ENCODE measurements at places on chromosomes 2 and 18.

GRCh38 chr18:58298251-58299134 is 254.5 kb downstream of the NEDD4L start:
- DNase-seq: no peak

DNA sequence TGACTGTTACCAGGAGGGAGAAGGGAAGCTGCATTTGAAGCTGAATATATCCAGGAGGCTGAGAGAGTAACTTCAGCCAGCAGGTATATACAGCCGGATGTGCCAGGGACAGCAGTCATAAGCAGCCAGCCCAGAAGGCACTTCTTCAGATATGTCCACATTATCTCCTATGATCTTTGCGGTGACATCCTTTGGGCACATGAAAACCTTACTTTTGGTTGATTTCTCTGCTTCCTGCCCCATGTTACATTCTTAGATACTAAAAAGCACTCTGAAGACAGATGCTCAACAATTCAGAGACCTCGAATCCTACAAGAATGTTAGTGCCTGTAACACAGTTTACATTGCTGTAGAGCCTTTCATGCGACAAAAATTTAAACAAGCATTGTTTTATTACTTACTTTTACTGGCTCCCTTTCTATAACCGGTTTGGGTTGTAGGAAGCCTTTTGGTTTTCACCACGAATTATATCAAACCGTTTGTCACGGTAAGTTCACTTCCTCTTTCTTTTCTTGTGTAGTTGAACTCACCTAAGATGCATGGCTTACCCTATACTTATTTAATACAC is 50.3 kb upstream of the TLK1 start:
- no peak for DNase-seq

- DNase-seq: no peak
These were observed 1.6 kb downstream of the DNAH7 start for GRCh38 chr2:196067088-196067382.

- no peak for DNase-seq
These were observed 59.9 kb downstream of the ABCB11 start for GRCh38 chr2:168971261-168971660.

DNA sequence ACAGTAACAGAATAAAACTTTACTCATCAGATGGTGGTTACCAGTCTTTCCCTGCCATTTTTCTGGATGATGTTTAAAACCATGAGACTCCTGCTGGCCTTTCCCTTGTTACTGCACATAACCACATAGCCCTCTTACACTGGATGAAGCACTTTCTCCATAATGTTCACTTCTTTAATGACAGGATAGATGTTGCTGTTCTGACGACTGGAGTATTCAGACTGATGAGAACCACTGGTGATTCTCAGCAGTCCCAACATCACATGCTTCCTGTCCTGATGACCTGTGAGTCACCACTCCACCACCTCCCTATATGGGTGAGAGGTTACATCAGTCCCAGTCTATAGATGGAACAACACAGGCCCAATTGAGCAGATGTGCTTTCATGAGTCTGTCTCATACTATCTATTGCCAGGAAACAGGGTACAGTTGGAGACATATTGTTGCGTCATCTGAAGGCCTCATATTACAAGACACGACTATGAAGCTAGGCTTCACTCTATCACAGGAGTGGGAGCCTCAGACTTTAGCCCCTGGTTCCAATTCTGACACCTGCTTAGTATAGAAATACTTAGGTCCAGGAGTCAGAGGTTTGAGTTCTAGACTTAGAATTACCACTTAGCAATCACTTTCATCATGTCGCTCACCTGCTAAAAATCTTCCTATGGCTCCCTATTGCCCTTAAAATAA is 145.7 kb upstream of the KLF7 start:
- no peak for DNase-seq

- no peak for DNase-seq
These were observed 278.3 kb downstream of the RBM43 start for GRCh38 chr2:150983314-150983897.

DNA sequence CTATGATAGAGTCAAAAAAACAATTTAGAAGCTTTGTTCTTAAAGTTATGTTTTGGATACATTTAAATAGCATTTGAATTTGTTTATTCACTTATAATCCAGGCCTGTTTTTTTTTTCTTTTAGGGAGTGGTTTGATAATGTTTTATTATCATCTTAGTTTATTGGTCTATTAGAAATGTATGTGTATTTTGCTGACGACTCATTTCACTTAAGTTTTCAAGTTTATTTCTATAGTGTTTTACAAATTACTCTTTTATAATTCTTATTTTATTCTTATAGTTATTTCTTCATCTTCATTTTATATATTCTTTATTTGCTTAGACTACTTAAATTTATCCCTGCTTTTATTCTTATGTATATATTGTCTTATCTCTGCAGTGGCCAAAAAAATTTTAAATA is 804.5 kb downstream of the NR4A2 start:
- DNase-seq: no peak

GRCh38 chr2:24579053-24579803 is 88.2 kb downstream of the NCOA1 start:
- no peak for DNase-seq

DNA sequence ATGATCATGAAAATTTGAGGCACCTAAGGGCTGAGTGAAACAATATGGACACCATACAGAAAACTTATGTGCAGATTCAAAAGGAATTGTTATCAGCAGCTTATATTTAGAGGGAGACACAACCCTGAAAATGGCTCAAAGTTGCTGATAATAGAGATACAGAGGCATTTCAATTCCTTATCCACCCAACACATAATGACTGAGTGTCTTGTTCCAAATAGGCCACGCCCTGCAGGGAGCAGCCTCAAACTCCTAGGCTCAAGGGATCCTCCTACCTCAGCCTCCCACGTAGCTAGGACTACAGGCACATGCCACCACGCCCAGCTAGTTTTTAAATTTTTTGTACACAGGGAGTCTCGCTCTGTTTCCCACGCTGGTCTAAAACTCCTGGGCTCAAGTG is 79.0 kb downstream of the LBH start:
- no peak for DNase-seq
